ENCODE measurements at places on chromosomes 12 and 14. TPM values are rescaled to one million over a fixed set of nuclear protein-coding genes. Genes with fewer than 3 reads are reported as not detected.

The FGF23 gene
- total RNA-seq, result not detected

The KCNA5 gene
- total RNA-seq, result 2.6 TPM

The TEX52 gene
- total RNA-seq, result not detected

- H3K27ac ChIP-seq, result no peak overlapping the region
- H3K4me1 ChIP-seq, result peaks cover 7% of the 10 kb centered on the region
Observed at GRCh38 chr14:48983351-48983888, 602.8 kb downstream of the RPS29 start.

- no peak for DNase-seq
- H3K36me3 ChIP-seq, result no peaks in the 10 kb centered on the region
- H3K4me3 ChIP-seq, result no peak overlapping the region
- H3K27me3 ChIP-seq, result no peaks in the 10 kb centered on the region
Observed at GRCh38 chr12:121705514-121705913, 7.0 kb upstream of the TMEM120B start.

GRCh38 chr12:42945927-42946326 is 356.4 kb upstream of the PRICKLE1 start:
- no peak overlapping the region for H3K4me3 ChIP-seq
- no peaks in the 10 kb centered on the region for H3K27me3 ChIP-seq
- no peaks in the 10 kb centered on the region for H3K4me1 ChIP-seq
- no peak for DNase-seq
- no peaks in the 10 kb centered on the region for H3K36me3 ChIP-seq
- no peak overlapping the region for H3K27ac ChIP-seq

DNA sequence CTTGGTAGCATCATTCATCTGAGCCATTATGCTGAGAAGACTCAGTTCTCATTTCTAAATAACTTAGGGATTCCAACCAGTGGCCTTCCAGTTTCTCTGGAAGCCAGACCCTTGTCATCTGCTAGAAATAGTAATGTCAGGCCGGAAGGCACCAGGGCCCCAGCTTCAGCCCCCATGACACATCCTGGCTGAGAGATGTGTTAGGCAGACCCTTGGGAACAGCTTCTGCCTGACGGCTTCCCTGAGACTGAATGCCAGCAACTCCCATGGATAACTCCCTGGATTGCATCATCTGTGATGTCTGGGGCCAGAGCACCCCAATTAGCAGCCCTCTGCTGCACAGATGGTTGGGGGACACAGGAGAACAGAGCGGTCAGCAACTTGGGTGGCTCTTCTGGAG is 583.5 kb upstream of the TBX3 start:
- no peak for DNase-seq
- no peak overlapping the region for H3K4me3 ChIP-seq
- no peaks in the 10 kb centered on the region for H3K36me3 ChIP-seq
- H3K27me3 ChIP-seq, result no peaks in the 10 kb centered on the region

GRCh38 chr12:89181271-89181920 is 170.9 kb downstream of the DUSP6 start:
- H3K36me3 ChIP-seq, result no peaks in the 10 kb centered on the region
- H3K27me3 ChIP-seq, result no peaks in the 10 kb centered on the region
- no peaks in the 10 kb centered on the region for H3K4me1 ChIP-seq
- no peak for DNase-seq
- H3K27ac ChIP-seq, result no peak overlapping the region

DNA sequence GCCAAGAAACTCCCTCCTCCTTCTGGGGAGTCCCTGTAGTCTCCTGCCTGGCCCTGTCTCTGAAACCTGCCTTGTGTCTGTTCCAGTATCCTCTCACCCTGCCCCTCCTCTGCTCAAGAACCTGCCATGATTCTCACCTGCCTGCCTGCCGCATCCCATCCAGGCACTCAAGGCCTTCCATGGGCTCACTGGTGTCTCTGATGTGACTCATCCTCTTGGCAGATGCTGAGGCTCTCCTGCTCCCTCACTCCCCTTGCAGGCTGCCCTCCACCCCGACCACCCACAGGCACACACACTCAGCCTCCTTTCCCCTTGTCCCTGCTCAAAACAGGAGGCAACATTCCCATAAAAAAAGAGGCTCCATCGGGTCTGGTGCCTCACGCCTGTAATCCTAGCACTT is 5.8 kb upstream of the BEGAIN start:
- H3K4me1 ChIP-seq, result peaks cover under 1% of the 10 kb centered on the region
- H3K27ac ChIP-seq, result no peak overlapping the region
- no peak for DNase-seq
- no peaks in the 10 kb centered on the region for H3K36me3 ChIP-seq

- H3K4me1 ChIP-seq, result no peaks in the 10 kb centered on the region
- no peaks in the 10 kb centered on the region for H3K36me3 ChIP-seq
- no peak for DNase-seq
- no peaks in the 10 kb centered on the region for H3K27me3 ChIP-seq
Observed at GRCh38 chr14:81884382-81884781, 350.7 kb upstream of the SEL1L start.

DNA sequence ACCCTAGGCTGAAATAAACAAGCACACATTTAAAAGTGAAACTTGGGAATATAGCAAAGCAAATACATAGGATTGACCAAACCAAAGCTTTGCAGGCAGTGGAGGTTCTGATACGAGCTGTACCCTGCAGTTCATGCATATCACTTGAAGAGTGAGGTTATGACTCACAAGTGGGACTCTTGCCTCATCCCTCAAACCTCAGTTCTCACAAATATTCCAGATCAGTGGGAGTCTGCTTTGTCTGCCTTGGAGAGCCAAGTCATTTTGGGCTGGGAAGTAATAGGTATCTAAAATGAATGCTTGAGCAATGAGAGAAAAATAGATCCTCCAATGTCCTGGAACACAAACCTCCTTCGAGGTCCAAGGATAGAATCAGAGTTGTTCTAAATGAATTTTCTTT is 116.4 kb downstream of the LRIG3 start:
- no peak for DNase-seq
- no peaks in the 10 kb centered on the region for H3K4me1 ChIP-seq
- no peaks in the 10 kb centered on the region for H3K36me3 ChIP-seq
- H3K4me3 ChIP-seq, result no peak overlapping the region
- no peaks in the 10 kb centered on the region for H3K27me3 ChIP-seq
- H3K27ac ChIP-seq, result no peak overlapping the region

DNA sequence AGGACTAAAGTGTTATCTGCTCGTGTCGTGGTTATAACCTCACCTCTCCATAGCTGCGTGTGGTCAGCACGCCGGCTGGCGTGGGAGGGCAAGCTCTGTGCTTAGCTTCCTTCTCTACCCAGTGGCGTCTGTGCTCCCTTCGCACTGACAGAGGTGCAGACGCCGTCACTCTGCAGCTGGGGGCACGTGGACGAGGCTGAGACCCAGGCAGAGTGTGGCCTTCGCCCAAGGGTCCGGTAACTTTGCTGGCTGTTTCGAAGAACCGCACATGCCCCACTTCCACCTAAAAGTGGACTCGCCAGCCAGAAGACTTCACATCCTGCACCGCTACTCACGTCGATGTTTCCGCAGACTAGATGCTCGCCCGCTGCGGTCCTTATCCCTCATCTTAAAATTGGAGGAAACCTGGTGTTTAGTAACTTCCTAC is 35.9 kb upstream of the DYNC1H1 start:
- no peaks in the 10 kb centered on the region for H3K27me3 ChIP-seq
- no peak overlapping the region for H3K4me3 ChIP-seq
- no peaks in the 10 kb centered on the region for H3K4me1 ChIP-seq
- H3K27ac ChIP-seq, result no peak overlapping the region
- DNase-seq, result no peak

DNA sequence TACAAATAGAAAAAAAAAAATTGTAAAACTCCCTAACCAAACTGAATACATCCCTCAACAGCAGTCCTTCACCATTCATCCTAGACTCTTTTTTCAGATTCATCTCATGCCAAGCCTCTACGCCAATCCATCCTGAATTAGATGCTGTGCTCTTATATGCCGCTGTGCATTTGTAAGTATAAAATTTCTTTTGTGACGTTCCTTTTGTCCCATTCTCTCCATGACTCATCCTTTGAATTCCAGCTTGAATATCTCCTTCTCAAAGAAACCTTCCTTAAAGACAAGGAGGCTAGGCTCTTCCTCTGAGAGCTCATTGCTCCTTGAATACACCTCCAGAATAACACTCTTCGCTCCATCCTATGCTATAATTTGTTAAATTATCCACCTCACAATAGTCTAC is 359.2 kb downstream of the RMST start:
- H3K27ac ChIP-seq, result no peak overlapping the region
- H3K27me3 ChIP-seq, result no peaks in the 10 kb centered on the region
- no peak overlapping the region for H3K4me3 ChIP-seq
- DNase-seq, result no peak
- no peaks in the 10 kb centered on the region for H3K36me3 ChIP-seq

GRCh38 chr14:21486640-21487087 is 9.7 kb downstream of the TOX4 start:
- no peak overlapping the region for H3K27ac ChIP-seq
- DNase-seq, result no peak
- no peaks in the 10 kb centered on the region for H3K27me3 ChIP-seq

Measured in body of pancreas (tissue), 4 donors.